ENCODE measurements at places on chromosomes 7 and 10.
A peak's percentile ranks its signal among the peaks of the same experiment; 100 is the strongest.

DNA sequence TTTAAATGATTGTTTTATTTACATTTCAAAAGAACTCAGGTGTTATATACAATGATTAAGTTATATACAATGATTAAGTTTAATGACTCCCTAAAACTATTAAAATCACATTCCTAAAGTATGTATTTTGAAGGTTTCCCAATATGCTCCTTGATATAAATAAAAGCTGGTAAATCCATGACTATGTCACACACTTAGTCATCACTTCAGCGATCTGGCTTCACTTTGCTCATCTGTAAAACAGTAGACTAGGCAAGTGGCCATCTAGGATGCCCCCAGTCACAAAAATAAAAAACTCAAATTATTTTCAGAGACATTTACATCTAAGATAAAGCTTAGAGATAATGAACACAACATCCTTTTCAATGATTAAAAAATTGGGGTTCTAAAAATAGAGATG, 10.8 kb downstream of the ICA1 start:
- no peak for DNase-seq

- no peak for DNase-seq
Observed at GRCh38 chr10:113177156-113177935, 227.3 kb downstream of the TCF7L2 start.

DNA sequence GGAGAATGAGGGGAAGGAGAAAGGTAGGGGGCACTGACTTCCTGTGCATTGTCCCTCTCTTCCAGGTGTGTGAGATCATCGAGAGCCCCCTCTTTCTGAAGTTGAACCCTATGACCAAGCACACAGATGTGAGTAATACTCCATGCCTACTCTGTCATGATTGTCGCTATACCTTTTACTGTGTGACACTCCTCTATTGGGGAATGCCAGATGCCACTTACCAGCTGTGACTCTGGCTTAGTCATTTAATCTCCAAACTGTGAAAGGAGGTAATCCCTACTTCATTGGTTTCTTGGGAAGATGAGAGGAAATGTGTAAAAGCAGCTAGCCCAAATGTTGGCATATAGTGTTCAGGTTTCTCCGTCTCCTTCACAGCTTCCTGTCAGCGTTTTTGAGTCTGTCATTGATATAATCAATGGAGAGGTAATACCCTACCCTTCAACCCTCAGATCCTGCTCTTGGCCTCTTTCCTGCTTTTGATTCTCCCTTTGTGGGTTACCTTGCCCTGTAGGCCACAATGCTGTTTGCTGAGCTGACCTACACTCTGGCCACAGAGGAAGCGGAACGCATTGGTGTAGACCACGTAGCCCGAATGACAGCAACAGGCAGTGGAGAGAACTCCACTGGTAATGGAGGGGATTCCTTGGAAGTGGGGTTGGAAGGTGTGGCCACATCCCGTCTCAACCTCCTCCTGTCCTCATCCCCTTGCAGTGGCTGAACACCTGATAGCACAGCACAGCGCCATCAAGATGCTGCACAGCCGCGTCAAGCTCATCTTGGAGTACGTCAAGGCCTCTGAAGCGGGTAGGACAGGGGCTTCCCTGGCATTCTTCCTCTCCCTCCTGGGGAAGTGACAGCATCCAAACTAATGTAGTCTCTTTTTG, 2.0 kb downstream of the COPS6 start:
- DNase-seq: no peak

- DNase-seq: peak; percentile 74
Observed at GRCh38 chr7:101363734-101364374, 1.2 kb downstream of the COL26A1 start.

GRCh38 chr7:105911961-105912575, 35.7 kb upstream of the ATXN7L1 start:
- no peak for DNase-seq

- no peak for DNase-seq
Observed at GRCh38 chr10:97058521-97058920, 127.2 kb downstream of the SLIT1 start.

DNA sequence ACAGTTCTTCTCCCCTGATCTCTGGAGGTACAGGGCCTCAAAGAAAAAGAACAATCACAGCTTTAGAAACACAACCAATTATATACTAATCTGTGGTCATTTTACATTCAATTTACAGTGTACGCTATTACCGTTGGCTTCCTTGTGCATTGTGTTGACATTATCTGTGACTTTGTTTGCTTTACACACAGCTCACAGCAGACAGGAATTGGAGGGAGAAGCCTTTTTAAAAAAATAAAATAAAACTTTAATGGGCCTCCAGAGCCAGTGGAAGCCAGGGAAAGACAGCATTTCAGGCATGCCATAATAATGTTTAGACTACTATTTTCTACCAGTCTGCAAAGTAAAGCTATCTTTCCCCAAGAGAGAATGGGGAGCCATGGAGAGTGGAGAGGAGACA, 179.0 kb upstream of the ADO start:
- no peak for DNase-seq

DNA sequence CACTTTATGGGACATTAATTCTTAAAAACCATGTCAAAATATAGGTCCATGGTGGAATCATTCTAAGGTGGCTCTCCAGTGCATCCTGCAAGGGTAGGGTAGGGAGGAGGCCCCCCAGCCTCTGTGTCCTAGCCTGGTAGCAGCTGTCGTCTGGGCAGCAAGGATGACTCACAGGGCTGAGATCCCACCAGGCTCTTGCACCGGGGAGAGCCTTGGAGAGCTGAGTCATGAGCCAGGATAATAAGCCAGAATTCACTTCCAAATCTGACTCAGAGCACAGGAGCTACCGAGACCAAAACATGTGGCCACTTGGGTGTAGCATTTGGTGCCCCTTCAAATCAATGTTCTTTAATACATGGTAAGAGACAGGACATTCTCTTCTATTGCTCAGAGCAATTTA, 298.5 kb downstream of the NEBL start:
- DNase-seq: no peak

- no peak for DNase-seq
Observed at GRCh38 chr10:6840201-6840691, 260.2 kb upstream of the PRKCQ start.

DNA sequence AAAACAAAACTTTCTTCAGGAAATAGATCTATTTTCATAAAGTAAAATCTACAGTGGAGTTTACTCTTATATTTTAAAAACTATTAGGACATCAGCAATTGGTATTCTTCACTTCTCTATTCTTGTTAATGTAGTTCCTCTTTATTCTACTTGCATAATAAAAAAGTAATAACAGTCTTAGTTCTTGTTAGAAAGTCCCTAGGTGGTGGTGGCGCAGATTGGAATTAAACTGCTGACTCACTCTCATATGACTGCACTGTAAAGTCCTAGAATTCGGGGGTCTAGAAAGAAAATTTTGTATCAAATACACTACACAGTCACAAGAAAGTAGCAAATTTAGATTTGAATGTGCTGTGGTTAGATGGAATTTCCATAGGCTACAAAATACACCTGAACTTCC, 44.6 kb upstream of the TES start:
- DNase-seq: no peak

DNA sequence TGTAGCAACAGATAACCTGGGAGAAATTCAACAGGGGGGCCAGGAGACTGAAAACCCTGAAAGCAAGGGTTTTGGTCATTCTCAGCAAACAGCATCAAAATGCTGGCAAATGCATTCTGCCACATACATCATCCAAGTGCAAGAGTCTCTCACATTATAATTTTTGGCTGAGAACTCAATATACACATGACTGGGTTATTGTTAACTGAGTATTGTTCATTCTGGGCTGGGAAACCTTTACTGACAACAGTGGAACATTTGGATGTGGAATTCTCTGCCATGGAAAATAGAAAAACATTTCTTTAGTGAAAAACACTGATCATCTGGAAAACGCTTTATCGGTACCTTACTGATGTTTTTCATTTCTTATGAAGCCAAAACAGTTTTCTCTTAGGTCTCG, 73.1 kb upstream of the MET start:
- no peak for DNase-seq

- no peak for DNase-seq
Observed at GRCh38 chr7:30684351-30684750, 2.1 kb upstream of the CRHR2 start.

DNA sequence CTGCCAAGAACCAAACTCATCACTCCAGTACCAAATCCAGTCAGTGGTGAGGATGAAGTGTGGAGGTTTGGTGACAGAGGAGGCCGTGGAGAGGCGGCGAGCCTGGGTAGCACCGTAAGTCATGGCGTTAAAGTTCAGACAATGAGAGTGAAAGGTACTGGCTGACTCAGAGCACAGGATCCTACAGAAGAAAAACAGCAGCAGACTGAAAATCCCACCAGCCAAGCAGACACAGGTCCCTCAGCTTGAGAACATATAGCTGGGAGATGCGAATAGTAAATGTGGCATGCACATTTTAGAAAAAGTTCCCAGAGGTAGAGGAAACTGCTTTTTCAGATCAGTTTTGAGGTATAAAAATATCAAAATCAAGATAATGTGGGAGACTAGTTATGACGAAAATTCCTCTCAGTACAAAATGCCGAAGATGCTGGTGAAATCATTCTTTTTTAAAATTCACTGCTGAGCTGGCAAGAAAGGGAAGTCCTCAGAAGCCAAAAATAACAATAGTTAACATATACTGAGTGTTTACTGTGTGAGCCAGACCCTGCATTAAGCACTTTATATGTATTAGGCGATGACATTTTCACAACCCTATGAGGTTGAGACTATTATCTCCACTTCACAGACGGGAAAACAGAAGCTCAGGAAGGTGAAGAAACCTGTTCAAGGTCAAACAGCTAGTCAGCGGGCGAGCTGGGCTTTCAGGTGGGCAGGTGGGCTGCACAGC, 20.9 kb downstream of the PARP12 start:
- DNase-seq: no peak

DNA sequence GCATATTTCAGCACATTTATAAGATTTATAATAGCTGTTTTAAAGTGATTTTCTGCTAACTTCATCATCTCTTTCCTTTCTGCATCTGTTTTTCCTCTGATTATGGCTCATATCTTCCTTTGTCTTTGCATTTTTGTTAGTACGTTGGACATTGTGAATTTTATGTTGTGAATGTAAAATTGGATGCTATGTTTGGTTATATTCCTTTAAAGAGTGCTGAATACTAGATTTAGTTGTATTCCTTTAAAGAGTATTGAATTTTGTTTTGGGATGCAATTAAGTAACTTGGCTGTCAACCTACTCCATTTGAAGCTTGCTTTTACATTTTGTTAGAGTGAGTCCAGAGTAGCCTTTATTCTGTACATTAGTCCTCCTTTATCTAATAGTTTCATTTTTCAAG, 81.2 kb downstream of the ZNF777 start:
- DNase-seq: no peak

DNA sequence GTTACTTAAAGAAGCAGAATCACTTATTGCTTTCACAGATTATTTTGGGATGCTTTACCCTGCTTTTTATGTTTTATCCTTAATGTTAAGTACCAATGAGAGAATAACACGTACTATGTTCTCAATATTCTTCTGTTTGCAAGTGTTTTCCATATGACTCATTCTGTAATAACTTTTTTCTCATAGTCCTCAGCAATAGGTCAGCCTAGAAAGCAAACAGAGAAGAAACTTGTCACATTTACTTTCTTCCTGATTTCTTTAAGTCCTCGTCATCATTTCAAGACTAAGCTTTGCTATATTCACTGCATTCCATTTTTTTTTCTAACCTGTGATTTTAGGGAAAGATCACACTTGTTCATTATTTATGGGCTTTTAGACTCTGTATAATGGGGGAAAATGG, 6.8 kb upstream of the AGR2 start:
- no peak for DNase-seq

- DNase-seq: no peak
Observed at GRCh38 chr10:121702351-121703320, 104.4 kb upstream of the FGFR2 start.

GRCh38 chr7:24366876-24367275, 82.9 kb downstream of the NPY start:
- DNase-seq: no peak

- DNase-seq: no peak
Observed at GRCh38 chr7:66267249-66267648, 62.1 kb downstream of the TPST1 start.

DNA sequence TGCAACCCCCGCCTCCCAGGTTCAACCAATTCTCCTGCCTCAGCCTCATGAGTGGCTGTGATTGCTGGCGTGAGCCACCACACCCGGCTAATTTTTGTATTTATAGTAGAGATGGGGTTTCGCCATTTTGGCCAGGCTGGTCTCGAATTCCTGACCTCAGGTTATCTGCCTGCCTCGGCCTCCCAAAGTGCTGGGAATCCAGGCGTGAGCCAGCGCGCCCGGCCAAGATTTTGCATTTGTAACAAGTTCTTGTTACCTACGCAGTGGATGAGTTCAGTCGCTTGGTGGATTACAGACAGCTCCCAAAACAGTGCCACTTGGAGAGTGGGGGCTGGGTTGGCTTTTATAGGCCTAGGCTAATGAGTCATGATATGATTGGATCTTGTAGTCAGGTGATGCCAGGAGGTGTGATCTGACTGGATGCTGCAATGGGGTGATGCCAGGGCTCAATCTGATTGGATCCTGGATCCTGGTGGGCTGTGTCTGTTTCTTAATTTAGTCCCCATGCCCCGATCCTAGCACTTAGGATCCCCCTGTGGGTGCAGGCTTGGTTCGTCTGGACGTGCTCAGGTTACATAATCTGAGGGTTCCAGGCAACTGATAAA, 20.3 kb downstream of the SBDS start:
- no peak for DNase-seq

GRCh38 chr10:105827133-105827532, 1186.0 kb downstream of the SORCS3 start:
- DNase-seq: no peak

GRCh38 chr7:4836206-4836661, 25.6 kb downstream of the PAPOLB start:
- DNase-seq: no peak

- no peak for DNase-seq
Observed at GRCh38 chr7:264541-265191, 25.3 kb upstream of the FOXL3 start.

GRCh38 chr10:67936416-67936815, 52.0 kb downstream of the SIRT1 start:
- DNase-seq: no peak

DNA sequence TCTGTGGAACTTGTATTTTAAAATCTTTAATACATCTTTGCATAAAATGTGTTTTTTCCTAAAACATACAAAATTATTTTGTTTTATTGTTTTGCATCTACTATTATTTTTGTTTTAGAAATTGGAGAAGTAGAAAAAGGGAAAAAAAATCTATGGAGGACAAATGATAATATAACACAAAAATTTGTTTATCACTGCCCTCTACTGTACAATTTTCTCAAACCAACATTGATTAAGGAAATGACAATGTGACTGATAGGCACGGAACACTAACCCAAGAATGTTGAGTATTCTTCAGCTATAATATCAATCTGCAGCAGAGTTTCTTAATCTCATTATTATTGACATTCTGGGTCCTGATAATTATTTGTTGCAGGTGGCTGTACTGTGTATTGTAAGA, 9.5 kb upstream of the ING3 start:
- no peak for DNase-seq

DNA sequence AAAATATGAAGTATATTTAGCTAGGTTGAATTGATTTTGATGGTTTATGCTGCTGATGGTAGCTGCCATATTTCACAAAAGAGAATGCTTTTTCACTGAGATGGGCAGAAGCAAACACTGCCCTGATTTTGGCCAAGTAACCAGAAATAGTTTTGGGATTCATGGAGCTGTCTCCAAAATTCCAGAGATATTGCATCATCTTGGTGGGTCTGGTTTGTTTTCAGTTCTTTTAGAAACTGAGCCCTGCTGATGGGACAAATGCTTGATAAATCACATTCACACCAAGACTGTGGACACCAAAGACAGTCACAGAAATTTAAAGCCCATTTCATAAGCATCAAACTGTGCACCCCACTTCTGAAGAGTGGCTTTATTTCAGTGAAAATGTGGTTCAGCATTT, 140.5 kb downstream of the BICC1 start:
- no peak for DNase-seq

Measured in CD4-positive, alpha-beta T cell (primary cell).